ENCODE measurements at places on chromosomes 6 and 20.

DNA sequence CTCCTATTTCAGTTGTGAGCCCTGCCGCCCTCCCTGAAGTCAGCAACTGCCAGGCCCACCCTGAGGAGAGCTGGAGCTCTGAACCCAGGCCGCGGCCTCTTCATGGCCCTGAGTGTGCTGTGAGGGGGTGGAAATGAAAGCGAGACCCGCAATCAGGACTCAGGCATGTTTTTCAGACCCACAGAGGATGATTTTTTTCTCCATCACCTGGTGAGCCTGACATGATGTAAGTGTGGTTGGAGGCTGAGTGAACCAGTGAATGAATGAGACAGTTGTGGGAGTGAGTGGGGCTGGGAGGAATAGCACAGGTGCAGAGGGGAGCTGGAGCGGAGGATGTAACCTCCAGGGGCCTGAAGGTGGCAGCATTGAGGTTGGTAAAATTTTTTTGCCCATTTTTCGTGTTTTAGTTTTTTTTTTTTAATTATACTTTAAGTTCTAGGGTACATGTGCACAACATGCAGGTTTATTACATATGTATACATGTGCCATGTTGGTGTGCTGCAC lies 18.3 kb downstream of the RAET1L start:
- DNase-seq = peak; percentile 56

- no peak for DNase-seq
Observed at GRCh38 chr20:61538943-61539265, 286.8 kb downstream of the CDH4 start.

GRCh38 chr6:64838726-64839125 lies 868.3 kb downstream of the EYS start:
- no peak for DNase-seq

- DNase-seq = no peak
Observed at GRCh38 chr6:122930252-122931180, 65.5 kb upstream of the CLVS2 start.

- DNase-seq = no peak
Observed at GRCh38 chr6:84825461-84825860, 61.1 kb upstream of the TBX18 start.

DNA sequence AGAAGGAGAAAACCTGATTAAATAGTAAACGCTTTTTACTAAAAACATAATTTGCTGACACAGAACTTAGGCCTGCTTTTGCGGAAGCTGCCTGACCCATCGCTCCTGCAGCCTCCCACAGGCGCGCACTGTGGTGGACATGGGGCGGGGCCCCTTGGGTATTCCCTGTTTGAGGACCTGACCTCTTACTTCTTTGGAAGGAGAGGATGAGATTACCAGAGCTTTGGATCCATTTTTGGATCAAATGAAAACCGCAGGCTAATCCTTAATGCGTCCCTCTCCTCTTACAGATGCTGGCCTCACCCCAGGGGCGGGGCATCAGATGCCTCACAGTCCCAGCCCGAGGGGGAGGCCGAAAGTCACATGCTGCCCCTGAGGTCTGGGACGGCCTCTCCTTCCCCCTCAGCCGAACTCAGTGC lies 151.0 kb downstream of the SCML4 start:
- no peak for DNase-seq

DNA sequence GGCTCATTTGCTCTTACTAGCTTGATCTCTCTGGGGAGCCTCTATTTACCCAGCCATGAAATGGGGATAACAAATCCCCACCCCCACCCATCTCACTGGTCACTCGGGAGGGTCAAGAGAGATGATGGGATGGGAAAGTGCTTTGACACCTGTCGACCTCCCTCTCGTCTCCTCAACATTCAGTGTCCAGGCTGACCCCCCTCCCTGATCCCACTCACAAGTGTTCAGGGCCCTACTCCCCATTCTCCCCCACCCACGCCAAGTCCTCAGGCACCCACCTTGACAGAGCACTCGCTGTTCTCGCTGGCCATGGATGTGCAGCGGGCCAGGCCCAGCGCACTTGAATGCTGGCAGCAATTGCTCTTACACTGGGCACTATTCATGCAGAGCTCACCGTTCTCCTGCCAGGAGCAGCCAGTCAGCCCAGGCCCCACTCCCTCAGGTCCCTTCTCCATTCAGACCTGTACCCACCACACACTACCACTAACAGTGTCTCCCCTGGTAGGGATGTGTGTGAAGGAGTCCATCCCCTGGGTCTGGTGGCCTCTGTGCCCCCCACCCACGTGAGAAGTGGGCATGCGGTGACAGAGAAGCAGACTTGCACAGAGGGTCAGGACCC lies 1.6 kb downstream of the CLPS start:
- no peak for DNase-seq

- DNase-seq = no peak
Observed at GRCh38 chr6:122098201-122098678, 301.2 kb upstream of the HSF2 start.

- DNase-seq = no peak
Observed at GRCh38 chr6:13915561-13916229, 9.1 kb upstream of the RNF182 start.

- DNase-seq = no peak
Observed at GRCh38 chr20:17014756-17015366, 212.0 kb upstream of the PCSK2 start.

DNA sequence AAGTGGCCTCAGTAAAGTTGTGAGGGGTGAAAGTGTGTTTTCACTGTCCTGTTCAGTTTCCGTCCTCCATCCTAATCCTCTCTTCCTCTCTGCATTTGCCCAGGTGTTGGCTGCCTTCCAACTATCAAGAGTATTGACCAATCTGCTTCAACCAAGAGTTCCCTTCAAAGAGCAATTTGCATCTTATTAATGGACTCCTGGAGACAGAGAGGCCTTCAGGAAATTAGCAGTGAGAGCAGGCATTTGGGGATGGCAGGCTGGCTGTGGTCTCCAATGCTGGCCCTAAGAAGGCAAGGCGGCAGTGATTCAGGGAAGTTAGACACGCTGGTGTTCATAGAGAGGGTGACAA lies 77.2 kb downstream of the GPR6 start:
- DNase-seq = no peak

DNA sequence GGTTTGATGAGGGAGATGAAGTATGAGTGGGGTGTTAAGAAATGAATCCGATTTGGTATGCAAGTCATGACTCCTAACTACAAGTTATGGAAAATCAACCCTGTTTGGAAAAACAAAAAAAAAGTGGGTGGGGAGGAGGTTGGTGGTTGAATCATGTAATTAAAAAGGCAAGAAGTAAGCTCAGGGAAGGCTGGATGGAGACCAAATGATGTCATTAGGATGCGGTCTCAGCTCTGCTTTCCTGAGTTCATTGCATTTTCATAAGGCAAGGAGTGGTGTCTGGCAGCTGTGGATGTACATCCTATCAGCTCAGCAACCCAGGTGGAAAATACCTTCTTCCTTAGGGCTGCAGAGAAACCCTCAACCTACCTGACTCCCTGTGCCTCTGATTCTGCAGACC lies 60.4 kb upstream of the AKAP12 start:
- DNase-seq = no peak

DNA sequence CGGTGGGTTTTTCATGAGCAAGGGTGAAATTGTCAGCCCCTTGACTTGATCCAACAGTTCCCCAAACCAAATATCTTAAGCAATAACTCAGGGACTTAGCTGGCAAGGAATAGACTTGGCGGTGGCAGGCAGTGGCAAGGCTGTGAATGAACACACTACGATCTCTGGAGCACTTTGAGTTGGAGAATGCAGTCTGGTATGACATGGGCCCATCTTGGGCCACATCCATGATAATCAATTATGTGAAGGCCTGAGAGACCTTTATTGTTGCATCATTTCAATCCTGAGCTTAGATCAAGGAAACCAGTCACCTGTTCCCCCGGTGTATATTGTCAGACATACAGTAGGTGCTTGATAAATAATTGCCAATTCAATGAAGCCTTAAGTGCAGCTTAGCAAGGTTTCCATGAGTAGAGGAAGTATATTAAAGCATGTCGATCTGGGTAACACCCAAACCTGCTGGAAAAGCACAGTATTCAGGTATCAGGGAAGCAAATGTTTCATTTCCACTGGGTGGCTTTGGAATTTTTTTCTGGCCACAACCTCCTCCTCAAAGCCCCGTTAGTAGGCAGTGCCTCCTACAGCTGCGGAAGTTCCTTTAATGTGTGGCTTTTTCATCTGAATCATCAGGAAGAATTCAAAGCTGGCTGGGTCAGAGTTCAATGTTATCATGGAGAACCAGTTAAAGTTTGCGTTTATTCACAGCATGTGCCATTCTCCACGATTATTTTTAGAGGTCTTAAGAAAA lies 10.2 kb downstream of the CASS4 start:
- DNase-seq = no peak

GRCh38 chr6:111222341-111222740 lies 135.0 kb downstream of the SLC16A10 start:
- DNase-seq = no peak

DNA sequence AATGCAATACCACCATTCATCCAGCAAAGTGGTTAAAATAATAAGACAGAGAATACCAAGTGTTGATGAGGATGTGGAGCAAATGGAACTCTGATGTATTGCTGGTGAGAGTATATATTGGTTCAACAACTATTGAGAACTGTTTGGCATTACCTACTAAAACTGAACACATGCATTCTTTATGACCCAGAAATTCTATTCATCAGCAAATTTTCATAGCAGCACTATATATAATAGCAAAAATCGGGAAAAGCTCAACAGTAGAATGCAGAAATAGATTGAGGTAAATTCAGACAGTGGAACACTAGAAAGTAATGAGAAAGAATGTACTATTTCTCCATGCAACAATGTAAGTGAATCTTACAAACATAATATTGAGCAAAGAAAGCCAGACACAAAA lies 62.2 kb upstream of the FOXP4 start:
- no peak for DNase-seq

DNA sequence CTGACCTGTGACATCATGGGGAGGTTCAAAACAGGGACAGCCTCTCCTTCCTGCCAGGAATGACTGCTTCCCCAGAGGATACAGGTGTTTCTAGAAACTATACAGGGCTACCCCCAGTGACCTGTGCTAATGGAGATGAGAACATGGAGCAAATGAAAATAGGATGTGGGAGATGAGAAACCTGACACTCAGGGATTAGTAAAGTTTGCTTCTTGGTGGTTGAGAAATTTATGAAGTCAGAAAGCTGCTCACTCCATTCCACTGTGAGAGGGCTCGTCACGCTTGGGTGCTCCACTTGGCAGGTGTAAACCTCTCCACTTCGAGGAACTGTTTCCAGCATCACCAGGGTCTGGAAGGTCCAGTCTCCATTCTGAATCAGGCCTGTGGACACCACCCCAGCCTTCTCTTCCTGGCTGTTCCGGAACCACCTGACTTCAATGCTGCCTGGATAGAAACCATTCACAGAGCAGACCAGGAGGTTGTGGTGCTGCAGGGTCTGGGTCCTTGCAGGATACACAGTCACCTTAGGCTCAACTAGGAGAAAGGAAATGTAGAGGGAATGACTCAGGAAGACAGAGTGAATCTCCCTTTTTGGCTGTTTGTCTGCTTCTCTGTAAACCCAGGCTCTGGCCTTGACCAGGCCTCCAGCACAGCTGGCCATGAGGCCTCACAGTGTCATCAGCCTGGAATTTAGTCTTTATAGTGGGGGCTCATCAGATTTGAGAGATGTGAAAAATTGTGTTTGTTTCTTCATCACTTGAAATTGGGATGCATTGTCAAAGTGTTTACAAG lies 10.8 kb downstream of the HLA-DRB5 start:
- no peak for DNase-seq
